Activated naive CD4-positive, alpha-beta T cell treated with anti-CD3 and anti-CD28 coated beads, Interleukin-2, amount 50 U/mL, for 72 hours (primary cell): ENCODE measurements at places on chromosomes 6 and 20. TPM values are rescaled to one million over a fixed set of nuclear protein-coding genes. Genes with fewer than 3 reads are reported as not detected.

GRCh38 chr6:113457198-113457597 lies 399.9 kb upstream of the MARCKS start:
- DNase-seq = no peak

DNA sequence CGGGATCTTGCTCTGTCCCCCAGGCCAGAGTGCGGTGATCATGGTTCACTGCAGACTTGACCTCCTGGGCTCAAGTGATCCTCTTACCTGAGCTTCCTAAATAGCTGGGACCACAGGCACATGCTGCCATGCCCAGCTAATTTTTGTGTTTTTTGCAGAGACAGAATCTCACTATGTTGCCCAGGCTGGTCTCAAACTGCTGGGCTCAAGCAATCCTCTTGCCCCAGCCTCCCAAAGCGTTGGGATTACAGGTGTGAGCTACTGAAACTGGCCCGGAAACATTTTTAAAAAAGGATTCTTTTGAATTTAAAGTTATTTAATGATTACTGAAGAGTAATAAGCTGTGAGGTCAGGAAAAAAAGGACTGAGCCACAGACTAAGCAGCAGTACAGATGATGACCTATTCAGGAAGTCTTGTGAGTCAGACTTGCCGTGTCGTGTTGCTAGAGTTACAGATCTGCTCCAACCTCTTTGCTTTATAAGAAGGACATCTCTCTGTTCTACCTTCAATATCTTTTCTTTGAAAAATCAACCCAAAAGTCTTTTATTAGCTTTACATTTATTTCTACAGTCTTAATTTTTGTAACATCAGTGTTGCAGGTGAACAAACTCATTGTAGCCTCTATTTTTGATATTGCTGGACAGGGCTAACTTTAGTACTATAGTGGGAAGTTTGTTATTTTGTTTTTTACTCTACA lies 108.7 kb downstream of the NCOA3 start:
- DNase-seq = peak; percentile 61

- no peak for DNase-seq
Measured at GRCh38 chr20:11778206-11778570, 139.5 kb upstream of the BTBD3 start.

- no peak for DNase-seq
Measured at GRCh38 chr6:163738725-163739407, 324.3 kb downstream of the QKI start.

DNA sequence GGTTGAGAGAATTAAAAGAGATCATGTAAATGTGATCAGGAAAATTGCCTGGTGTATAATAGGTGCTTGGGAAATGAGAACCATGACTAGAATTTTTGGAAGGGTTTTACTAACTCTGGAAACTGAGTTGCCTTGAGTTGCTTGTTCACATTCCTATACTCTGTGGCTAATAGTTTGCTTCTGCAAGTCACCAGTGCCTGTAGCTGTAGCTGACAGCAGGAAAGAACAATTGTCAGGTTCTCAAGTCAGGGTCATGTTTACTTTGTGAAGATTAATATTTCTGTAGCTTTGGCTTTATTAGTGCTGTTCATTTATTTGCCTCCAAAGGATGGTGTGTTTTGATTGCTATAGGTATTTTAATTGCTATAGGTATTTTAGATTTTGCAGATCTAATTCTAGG lies 86.5 kb downstream of the EYA2 start:
- DNase-seq = no peak

DNA sequence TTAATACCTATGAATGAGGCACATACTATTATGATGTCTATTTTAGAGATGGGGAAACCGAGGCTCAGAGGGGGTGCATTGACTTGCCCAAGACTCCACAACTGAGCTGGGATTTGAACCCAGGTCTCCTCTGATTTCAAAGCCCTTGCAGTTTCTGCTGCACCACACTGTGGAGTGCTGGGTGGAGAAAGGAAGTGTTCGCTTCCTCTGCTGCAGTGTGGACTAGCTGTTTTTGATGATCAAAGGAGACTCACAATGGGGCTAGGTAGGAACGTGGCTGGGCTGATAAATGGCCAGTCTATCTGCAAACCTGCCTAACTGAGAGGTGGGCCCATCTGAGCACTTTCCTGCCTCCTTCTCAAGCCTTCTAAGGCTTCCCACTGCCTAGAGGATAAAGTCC lies 87.2 kb downstream of the CD40 start:
- DNase-seq = no peak

DNA sequence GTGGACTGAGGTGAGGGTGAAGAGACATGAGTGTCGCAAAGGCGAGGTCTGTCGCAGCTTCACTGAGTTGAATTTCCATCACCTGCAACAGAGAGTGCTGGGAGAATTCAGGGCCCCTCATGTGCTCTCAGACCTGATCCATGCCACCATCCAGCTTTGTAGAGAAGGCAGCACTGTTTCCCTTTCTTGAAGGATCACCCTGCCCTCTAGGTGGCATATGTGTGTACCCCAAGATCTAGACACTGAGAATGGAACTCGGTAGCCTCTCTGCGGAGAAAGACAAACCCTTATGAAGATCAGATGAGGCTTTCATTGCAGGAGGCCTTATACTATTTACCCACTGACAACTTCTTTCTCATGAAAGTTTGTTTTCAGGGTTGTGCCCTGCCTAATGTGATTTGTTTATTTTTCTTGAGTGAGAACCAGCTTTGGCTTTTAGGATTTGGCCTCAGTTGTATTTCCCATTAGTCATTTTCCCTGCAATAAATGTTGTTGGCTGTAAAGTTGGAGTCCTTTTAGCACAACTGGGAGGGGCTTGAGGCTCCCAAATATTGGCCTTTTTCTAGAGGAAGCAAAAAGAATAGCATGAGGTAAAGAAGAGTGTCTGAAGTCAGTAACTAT lies 811.3 kb downstream of the DHX35 start:
- no peak for DNase-seq

The KCNQ2 gene
- 0.33 TPM for total RNA-seq

DNA sequence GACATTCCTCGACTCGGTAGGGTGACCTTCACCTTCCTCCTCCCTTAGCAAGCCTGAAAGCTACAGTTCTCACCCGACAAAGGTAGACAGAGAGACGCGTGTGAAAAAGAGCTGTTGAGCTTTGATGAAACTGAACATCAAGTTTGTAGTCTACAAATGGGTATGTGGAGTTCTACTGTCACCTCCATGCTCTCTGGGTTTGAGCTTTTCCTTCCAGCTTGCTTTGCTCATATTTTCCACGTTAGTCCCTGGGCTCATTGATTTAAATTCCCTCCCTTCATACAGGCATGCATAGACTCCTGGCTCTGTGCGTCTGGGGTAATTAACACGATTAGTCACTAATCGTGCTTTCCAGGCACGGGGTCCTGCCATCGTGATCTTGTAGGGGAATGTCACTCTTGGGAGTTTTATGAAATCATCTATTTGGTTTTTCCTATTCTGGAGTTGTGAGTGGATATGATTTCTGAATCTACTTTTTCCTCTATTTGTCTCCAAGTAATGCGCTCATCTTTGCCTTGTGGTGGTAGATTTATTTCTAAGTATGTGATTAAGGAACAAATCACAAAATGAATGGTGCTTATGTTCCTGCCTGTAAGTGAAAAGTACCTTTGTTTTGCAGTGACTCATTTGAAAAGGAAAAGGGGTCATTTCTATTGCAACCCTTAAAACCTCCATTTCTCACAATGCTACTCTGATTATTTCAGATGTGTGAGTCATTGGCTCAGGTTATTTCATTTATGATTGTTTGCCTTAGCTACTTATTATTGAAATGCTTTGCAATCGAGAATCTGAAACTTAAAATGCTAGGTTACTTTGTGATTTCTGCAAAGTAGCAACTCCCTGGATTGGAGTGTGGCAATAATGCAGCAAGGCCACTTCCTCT lies 154.6 kb downstream of the ZDHHC14 start:
- DNase-seq = peak; percentile 21

DNA sequence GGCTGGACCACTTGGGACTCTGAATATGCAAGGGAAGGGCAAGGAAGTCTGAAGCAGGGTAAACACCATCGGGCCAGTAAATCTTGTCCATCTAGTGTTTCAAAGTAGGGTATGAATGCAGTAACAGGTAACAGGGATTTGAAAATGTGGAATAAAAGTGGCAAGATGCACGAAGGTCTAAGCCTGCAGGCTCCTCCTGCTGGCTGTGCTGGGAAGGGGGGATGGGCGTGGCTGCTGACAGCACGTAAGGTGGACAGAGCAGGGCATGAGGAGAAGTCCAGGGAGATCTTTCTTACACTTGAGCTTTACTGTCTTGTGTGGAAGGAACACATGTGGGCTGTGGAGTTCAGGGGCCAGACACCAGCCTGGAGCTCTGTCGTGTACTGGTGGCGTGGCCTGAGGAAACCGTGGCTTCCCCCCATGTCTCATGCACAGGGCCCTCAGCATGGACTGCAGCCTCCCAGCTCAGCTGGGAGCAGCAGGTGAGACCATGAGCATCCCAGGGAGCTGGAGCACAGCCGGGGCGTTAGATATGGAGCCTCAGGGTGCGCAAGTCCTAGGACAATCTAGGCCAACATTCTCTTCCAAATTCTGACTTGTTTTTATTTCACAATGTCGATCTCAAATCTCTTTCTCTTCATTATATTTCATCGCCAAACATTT lies 84.5 kb downstream of the SLC22A23 start:
- DNase-seq = no peak

DNA sequence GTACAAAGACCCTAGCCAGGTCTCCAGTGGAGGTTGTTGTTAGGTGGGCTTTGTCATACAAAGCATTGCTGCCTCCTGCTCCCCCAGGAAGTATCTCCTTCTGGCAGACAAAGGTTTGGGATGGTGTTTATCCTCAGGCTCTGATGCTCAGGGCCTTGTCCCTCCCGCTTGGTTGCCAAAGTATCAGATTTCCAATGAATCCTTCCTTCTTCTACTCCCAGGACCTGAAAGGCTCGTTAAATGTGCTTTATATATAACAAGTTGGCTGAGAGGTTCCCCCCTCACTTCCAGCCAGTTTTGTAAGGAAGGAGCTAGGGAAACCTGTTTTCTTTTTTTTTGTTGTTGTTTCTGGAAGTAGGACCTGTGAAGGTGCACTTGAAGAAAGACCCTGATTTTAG lies 14.4 kb downstream of the PTK7 start:
- DNase-seq = no peak

GRCh38 chr20:35611482-35611881 lies 4.1 kb upstream of the SPAG4 start:
- no peak for DNase-seq

The COL9A3 gene
- not detected for total RNA-seq

The POU5F1 gene
- total RNA-seq = 0.59 TPM

- no peak for DNase-seq
Measured at GRCh38 chr20:29298759-29299613, 1958.5 kb upstream of the DEFB115 start.

The ECT2L gene
- total RNA-seq = not detected

DNA sequence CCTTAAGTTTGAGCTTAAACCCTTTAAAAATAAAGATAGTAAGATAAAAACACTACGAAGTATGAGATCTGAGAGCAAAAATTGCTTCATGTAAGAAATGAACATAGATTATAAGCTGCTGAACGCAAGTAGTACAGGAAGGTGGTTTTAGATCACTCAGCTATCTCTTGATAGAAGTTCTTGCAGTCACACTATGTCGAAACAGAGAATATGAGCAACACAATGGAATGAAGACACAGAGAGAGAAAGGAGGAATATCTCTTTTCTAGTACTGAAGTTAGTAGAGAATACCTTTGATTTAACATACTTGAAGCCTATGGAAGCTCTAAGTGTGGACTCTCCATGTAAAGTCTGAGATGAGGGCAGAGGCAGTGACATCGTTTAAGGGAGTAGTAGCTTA lies 162.7 kb downstream of the CDK19 start:
- DNase-seq = no peak

- peak; percentile 35 for DNase-seq
Measured at GRCh38 chr20:56974499-56975250, 291.8 kb downstream of the BMP7 start.

DNA sequence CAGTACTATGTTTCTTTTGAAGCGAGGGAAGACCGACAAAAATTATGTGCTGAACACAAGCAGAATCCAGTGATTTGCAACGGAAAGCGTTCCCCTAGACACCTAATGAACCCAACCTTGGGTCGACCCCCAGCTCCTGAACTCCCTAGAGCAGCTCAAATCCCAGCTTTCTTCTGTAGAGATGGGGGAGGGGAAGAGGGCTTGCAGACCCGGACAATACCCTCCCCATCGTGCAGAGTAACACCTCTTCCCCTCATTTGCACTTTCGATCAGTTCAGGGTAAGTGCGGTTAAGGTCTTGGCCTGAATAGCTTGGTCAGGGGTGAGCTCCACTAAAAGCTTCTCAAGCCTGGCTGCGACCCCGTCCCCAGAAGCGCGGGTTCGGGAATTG lies 404 bp downstream of the CEP162 start:
- peak; percentile 5 for DNase-seq

DNA sequence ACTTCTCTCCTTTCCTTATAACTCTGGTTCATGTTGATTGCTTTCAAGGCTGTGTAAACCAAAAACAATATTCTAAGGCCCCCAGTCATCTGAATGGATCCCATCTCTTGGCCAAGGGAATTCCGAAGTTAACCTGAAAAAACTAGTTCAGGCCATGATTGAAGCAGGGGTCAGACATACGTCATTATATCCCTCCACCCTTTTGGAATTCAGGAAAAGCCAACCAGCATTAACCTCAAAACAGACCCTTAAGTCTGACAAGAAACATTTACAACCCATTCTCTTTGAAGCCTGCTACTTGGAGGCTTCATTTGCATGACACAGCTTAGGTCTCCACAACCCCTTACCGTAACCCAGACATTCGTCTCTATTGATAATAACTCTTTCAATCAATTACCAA lies 39.7 kb downstream of the SLC26A8 start:
- no peak for DNase-seq

GRCh38 chr6:142954844-142955243 lies 9.9 kb upstream of the HIVEP2 start:
- no peak for DNase-seq

- peak; percentile 97 for DNase-seq
Measured at GRCh38 chr6:159726918-159727716, at the start of gene WTAP. Gene WTAP, plus strand, starts transcription at chr6:159727506. Its CDS starts 8,760 bp downstream, at chr6:159736266.

- no peak for DNase-seq
Measured at GRCh38 chr6:56951049-56951831, 3.7 kb upstream of the BEND6 start.

The DCDC2 gene
- total RNA-seq = 0.18 TPM

GRCh38 chr6:21840428-21840827 lies 246.9 kb downstream of the SOX4 start:
- no peak for DNase-seq

GRCh38 chr20:47440857-47441773 lies 60.6 kb upstream of the NCOA3 start:
- DNase-seq = no peak
